ENCODE measurements at places on chromosomes 3 and 15.
A peak's percentile ranks its signal among the peaks of the same experiment; 100 is the strongest.

GRCh38 chr3:139466360-139466759 lies 10.0 kb downstream of the RBP2 start:
- DNase-seq, result no peak

DNA sequence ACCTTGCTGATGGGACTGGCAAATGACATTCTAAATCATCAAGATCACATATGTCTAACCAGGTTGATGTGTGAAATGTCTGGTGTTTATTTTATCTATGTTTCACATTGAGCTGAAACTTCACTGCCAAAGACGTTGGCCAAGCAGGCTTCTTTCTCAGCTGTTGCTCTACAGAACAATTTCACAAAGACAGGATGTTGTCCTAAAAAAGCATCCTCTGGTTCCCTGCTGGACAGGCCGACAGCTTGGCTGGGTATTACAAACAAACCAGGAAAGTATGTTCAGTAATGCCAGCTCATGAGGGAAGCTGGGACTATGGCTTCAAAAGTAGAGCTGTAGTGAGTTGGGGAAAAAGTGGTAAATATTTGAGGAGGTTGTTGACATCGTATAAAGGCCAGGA lies 179.4 kb downstream of the FAM43A start:
- DNase-seq, result no peak

DNA sequence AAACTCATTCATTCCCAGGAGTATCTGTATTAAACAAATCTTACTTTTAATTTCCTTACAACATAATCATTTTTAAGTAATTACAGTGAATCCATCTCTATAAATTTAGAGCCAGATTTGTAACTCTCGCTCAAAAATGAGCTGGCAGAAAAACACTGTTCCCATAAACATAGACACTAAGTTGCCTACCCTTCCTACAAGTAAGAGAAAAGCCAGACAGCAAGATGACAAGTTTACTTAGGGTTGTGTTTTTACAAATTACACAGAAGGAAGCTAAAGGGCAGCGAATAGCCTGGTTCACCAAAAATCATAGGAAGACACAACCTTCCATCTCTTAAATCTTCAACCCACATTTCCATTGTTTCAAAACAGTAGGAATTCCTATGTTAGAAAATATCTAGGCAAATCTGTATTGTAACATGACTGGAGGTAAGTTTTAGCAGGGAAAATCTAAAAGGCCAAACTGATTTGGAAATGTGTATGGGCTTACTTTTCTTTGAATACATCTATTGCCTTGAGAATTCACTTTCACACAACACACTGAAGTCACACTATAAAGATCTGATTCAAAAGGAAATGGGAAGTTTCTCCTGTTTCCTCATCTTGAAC lies 21.7 kb downstream of the HERC1 start:
- DNase-seq, result no peak

GRCh38 chr3:126557415-126557745 lies 1.4 kb downstream of the C3orf22 start:
- peak; percentile 5 for DNase-seq

GRCh38 chr15:57911247-57911646 lies 154.3 kb downstream of the ALDH1A2 start:
- no peak for DNase-seq

DNA sequence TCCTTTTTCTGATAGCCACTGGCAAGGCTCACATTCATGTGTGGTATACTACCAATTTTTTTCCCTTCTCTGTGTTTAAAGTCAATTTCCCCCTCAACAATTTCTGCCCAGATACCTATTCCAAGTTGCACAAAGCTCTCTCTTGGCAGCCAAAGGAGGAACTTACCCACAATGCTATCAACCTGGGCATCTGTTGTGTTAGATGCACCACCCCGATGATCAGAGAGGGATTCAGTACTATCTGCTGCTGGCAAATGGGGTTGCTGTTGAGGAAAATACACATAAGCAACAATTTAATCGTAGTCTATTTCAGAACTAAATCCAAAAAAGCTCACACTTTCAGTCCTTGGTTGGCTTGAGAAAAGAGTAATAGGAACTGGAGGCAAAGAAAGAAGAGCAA lies 46.1 kb downstream of the AAGAB start:
- no peak for DNase-seq

- DNase-seq, result peak; percentile 40
Observed at GRCh38 chr3:129001101-129001805, at the start of gene EFCC1. EFCC1 (plus strand) TSS chr3:129001304; CDS start chr3:129001629, 325 bp downstream.

DNA sequence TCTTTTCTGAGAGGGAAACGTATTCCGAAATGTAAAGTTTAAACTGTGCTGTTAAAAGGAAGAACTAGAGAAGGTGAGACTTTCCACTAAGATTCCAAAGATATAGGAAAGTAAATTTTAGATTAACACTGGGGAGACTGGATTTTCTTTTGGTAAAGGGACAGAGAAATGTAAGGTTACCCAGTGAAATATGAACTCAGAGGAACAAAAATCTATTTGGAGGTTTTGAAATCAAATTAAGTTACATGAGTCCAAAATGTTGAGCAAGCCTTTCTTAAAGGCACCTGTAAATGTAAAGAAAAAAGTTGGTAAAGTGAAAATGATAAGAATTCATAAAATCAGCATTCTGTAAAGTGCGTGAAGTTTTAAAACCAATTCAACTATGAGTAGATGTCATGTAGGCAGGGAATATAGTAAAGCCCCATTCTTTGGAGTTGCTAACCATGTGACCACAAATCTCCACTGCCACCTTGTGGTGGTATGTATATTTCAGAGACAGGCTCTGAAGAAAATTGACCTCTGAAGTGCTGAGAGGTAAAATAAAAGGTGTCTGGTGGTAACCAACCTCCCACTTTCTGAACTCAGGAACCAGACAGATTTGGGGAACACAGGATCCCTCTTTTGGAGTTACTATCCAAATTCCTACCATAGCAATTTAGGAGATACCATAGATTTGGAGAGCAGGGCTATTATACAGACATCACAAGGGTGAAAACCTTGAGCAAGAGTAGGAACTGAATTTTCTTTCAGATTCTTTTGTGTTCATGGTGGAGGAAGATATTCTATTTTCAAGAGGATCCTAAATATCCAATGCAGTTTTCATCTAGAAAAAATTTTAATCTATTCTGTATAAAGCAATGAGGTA lies 215.3 kb downstream of the ROBO2 start:
- DNase-seq, result peak; percentile 33

DNA sequence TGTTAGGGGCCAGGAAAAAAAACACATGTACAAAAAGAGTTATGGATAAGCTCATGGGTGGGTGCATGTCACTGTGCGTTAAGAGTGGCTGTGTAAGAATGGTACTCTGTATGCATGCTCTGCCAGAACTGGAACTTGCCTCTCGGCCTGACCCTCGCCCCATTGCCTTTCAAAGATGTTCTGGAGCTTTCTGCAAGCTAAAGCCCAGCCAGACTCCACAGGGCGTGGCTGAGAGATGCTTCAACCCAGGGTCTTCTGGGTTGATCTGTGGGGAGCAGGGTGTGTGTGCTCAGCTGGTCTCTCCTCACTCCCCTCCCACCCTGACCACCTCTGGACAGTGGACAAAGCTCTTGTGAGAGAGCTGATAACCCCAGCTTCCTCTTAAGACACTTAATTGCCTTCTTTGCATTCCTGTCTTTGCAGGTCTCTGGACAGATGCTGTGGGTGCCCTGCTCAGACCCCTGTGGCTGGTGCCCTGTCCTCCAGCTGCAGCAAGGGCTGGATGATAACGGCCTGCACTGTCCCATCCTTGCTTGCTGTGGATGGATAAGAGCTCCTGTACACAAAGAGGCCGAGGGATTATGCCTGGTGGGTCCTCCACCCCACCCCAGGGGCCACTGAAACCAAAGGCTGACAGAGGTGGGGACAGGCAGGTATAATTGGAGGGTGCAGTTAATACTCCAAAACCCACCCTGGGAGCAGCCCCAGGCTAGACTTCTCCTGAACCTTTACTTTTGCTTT lies 28.7 kb downstream of the ALDH1L1 start:
- DNase-seq, result no peak

GRCh38 chr3:171811295-171811912 lies 1.1 kb upstream of the PLD1 start:
- no peak for DNase-seq

DNA sequence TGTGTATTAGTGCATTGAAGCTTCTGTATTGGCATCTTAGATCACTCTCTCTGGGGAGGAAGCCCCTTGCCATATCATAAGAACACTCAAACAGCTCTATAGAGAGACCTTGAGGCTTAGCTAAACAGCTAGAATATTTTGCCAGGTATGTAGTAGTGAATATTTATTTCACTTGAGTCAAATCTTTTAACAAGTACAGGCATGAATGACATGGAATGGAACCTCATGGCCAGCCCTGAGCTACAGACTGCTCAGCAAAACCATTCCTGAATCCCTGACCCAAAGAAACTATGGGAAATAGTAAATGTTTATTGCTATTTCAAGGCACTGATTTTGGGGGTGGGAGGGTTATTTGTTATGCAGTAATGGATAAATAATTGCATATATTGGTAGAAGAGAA lies 604.8 kb downstream of the MECOM start:
- no peak for DNase-seq

- no peak for DNase-seq
Observed at GRCh38 chr3:78507196-78507984, 1260.4 kb downstream of the ROBO1 start.

- DNase-seq, result no peak
Observed at GRCh38 chr3:172856795-172857742, 106.5 kb downstream of the ECT2 start.
